NCI-H526 (cell line): ENCODE measurements at places on chromosomes 12 and 14.

DNA sequence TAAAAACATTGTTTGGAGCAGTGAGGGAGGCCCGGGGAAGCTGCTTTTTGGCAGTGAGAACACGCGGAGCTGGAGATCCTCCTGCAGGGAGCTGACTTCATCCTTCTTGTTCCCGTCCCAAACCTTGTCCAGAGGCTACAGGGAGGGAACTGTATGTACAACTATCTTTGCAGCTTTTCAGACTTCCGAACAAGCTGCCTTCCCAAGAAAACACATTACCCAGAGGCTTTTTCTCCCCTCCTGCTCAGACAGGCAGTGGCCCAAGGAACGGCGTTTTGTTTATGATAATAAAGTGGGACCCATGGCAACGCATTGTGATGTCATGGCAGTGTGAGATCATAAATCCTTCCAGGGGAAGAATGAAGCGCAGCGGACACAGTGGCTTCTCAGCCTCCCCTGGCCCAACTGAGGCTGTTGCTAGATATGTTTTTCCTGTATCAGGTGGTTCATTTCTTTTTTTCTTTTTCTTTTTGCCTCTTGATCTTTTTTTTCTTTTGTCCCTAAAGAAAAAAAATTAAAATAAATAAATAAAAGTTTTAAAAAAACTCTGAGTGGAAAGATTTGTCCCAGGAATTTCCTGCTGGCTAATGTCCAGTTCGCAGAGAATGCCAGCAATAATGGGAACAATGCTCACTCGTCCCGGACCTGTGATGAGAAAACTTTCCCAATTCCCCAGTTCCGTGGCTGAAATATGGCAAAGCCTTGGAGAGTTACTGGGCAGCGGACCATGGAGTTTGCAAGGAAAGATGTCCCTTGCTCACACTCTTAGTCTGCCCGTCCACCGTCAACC lies 103.4 kb upstream of the MAP1LC3B2 start:
- peak; percentile 0 for DNase-seq

- peak; percentile 86 for DNase-seq
These were observed 4.3 kb downstream of the TTC6 start for GRCh38 chr14:37599507-37600368.

- DNase-seq = no peak
These were observed 53.8 kb downstream of the HRK start for GRCh38 chr12:116827432-116827831.

- no peak for DNase-seq
These were observed 217.9 kb downstream of the CRADD start for GRCh38 chr12:93895089-93895445.

GRCh38 chr14:23439107-23439835 lies 3.8 kb upstream of the MYH7 start:
- no peak for DNase-seq

DNA sequence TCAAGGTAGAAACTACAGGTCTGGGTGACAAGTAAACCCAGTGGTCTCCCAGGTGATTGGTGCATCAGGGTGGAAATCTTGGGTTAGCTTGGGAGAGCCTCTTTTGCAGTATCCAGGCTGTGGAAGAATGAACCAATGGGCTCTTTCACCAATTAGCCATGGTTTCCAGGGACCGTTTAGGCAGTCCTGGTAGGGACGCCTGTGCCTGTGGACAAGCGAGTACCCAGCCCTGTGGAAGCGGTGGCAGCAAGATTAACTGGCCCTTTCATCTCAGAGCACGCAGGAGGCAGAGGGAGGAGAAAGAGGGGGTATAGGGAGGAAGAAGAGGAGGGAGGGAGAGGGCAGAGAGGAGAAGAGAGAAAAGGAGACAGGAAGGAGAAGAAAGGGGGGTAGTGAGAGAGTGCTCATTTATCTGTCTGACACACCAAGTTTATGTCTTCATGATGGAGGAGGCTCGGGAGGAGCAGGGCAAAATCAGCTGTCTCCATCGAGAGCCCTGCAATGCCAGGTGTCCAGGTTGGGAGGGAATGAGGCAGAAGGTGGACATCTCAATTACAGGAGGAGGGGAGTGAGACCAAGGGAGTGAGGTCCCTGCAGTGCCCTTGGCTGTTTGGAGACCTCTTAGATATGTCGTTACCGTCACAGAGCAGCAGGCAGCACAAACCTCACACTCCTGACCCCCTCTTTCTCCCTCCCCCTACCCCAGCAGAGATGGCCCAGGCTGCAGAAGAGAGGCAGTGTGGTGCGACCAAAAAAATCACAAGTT lies 4.6 kb upstream of the ZDHHC22 start:
- no peak for DNase-seq

DNA sequence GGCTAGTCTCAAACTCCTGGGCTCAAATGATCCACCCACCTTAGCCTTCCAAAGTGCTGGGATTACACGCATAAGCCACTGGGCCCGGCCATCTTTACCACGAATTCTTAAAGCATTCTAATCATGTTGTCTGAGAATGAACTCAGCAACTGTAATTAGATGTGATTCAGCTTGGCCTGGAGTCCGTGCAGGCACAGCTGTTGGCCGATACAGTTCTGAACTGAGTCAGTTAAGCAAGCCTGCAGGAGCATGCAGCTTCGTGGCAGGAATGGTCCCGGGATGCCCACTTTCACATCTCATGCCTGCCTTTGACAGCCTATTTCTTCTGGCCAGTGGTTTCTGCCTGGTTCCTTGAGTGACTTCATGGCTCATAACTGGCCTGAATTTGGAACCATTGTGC lies 194.1 kb downstream of the ANO6 start:
- peak; percentile 17 for DNase-seq

DNA sequence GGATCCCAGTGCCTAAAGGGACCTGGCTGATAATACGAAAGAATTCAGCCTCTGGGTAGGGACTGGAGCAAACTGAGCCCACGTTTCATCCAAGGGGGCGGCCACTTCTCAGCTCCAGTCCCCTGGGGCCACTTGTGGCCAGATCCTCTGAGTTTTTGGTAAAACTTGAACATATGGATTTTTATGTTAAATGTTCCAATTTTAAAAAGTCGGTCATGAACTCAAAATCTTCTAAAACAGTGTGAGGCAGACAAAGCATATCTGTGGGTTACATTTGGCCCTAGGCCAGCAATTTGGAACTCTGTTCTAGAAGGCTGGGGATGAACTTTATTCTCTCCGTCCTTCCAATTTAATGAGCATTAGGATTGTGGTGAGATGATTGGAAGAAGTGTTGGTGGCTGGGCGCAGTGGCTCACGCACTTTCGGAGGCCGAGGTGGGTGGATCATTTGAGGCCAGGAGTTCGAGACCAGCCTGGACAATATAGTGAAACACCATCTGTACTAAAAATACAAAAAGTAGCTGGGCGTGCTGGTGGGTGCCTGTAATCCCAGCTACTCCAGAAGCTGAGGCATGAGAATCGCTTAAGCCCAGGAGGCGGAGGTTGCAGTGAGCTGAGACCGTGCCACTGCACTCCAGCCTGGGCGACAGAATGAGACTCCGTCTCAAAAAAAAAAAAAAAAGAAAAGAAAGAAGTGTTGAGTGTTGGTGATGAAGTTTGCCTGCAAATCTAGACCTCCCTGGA lies 3.0 kb upstream of the PPP1CC start:
- no peak for DNase-seq

- DNase-seq = no peak
These were observed 343.4 kb upstream of the USP15 start for GRCh38 chr12:61916831-61917230.
